ENCODE measurements at places on chromosomes 6 and 20.

- DNase-seq = no peak
Measured at GRCh38 chr6:115058414-115059211, 715.8 kb upstream of the HS3ST5 start.

DNA sequence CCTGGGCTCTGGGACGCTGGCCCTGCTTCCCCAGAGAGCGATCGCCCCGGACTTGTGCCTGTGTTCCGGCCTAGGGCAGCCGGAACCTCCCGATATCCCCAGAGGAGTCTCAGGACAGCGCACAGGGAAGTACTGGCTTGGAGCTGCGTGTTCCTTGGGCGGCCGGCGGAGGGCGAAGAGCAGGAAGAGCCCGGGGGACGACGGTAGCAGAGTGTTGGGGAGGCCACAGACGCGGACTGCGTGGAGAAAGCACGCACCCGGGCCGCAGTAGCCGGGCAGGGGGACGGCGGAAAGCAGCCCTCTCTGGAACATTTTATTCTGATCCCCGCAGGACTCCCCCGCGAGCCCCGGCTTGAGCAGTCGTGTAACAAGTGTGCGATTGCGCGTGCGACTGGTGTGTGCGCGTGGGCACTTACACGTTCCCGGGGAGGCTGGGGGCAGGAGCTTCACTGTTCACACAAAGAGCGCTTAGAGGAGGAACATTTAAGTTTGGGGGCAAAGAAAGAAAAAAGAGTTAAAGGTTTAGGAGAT is 36.1 kb downstream of the NCR2 start:
- no peak for DNase-seq

- DNase-seq = no peak
Measured at GRCh38 chr20:61557621-61558020, 305.6 kb downstream of the CDH4 start.

- no peak for DNase-seq
Measured at GRCh38 chr20:47578543-47578942, 76.9 kb downstream of the NCOA3 start.

GRCh38 chr20:23407781-23408464 is 13.4 kb downstream of the NAPB start:
- peak; percentile 56 for DNase-seq
